Upper lobe of right lung (tissue), 1 donor: ENCODE measurements at places on chromosomes 6 and 20.
A peak's percentile ranks its signal among the peaks of the same experiment; 100 is the strongest.

DNA sequence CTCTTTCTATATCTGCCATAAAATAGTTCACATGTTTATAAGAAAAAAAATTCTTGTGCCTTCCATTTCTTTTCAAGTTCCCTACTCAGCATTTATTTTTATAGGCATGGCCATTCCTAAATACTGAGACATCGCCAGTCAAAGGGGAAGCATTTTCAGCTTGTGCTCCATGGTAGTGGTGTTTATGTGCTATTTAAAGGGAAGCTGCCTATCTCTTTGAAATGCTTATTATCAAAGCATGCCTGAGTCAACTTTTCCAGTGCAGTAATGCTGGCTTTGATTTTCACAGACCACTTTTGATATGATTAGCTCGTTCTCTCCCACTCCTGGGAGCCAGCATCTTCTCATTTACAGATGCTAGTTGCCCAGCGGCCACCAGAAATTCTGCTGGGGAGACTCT, 124.1 kb upstream of the RIN2 start:
- DNase-seq: no peak

- DNase-seq: no peak
These were observed 41.5 kb downstream of the GRIK2 start for GRCh38 chr6:101435038-101435437.

DNA sequence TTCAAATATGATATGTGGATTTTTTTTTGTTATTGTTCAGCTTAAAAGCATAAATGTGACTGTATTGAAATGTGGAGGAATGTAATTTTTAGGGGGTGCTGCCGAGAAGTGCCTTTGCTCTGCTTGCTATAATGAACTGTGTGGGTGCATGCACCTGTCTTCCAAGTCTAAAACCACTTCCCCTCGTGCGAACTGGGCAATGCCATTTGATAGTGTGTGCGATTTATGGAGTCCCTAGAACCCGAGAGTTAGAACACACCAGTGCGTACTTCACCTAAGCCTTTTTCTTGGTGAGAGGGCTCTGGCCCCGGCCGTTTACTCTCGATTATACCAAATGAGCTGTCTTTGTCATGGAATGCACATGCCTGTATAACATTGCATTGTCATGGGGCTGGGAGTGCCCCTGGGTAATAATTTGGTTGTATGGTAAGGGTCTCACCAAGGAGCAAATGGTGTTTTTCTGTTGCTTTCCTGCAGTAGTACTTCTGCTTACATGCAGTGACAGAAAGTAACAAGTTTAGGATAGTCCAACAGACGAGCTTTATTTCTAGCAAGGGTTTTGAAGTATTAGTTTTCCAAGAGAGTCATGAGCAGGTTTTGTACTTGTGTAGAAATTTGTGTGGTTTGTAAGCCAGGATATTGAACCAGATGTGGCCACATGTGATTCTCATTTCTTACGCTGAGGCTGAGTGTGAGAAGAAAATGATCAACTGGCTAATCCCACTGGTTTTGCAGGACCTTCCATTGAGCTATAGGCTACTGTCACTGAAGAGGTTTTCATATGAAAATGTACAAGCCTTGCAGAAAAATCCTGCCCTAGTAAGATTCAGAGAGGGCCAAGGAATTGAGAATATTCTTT, 172.4 kb downstream of the DTNBP1 start:
- no peak for DNase-seq

DNA sequence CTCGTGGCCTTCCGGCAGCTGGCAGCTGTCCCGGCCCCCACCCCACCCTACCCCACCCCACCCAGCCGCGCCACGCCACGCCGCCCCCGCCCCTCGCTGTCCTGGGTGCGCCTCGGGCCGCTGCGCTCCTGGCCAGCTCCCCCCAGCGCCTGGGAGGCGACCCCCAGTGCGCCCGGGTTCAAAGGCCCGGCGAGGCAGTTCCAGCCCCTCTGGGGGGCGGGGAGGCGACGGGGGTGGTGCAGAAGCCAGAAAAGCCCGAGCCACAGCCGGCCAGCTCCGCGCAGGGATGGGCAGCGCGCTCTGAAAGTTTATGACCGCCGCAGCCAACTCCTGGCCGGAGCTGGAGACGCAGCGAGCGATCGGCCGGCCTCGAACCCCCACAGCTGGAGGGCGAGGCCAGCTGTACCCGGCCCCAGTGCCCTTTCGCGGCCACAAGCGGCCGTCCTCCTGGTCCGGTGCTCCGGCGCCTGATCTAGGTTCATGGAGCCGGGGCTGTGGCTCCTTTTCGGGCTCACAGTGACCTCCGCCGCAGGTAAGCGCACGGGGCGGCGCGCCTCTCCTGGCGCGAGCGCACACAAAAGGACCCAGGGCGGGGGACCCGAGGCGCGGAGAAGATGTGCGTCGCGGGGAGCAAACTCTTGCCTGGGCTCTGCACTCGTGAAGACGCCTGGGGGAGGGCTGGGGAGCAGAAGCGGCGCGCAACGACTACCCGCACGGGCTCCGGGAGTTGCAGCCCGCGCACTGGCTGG, at the start of gene EDN3:
Gene EDN3 (plus strand): TSS at position 279 of the 749 bp plus-strand sequence. CDS start 202 bp downstream, at position 481.
- DNase-seq: no peak

GRCh38 chr20:32991792-32992641, 12.2 kb downstream of the SUN5 start:
- no peak for DNase-seq

DNA sequence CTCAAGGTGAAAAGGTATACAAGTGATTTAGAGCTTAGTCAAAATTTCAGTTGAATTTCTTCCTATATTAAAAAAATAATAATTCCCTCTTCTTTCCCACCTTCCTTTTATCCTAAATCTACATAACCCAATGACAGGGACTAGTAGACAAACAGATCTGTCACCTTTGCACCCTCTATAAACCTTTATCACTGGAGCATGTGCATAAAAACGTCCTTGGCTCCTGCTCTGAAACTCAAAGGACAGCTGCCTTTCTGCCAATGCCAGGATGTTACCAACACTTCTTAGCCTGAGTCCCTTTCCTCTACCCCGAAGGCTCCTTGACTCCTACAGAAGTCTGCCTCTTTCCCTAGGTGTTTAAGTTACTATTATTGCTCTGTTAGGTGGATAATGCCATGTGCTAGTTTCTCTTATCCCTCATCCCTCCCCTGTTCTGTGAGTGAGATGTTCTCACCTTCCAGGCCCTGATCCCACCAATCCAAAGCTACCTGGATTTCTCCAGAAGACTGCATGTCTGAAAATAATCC, 4.3 kb downstream of the CLVS2 start:
- no peak for DNase-seq

DNA sequence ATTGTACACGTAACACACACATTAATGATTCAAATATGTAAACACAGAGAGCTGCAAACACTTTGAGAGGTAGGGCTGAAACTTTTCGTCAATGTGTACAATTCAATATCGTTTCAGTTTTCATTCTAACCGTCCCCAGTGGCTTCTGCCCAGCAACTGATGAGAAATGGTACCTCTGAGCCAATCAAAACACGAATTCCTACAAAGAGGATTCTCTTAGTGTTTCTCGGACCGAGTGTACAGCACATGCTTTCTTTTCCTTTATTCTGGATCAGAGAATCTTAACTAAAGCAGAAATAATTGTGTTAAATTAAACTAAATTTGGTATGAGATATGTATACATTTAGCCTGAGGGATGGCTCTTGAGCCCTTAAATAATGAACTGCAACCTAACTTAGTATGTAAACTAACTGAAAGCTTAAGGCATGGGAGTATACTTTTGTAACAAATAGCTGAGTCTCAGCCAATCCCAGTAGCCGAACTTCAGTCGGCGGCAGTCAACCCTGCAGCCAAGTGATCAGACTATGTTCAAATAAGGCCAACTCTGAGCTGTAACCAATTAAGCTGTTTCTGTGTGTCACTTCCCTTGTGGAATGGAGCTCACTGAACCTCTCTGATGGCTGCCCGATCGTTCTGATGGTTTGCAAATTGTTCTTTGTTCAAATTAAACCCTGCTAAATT, 16.1 kb downstream of the BTN2A1 start:
- peak; percentile 85 for DNase-seq

DNA sequence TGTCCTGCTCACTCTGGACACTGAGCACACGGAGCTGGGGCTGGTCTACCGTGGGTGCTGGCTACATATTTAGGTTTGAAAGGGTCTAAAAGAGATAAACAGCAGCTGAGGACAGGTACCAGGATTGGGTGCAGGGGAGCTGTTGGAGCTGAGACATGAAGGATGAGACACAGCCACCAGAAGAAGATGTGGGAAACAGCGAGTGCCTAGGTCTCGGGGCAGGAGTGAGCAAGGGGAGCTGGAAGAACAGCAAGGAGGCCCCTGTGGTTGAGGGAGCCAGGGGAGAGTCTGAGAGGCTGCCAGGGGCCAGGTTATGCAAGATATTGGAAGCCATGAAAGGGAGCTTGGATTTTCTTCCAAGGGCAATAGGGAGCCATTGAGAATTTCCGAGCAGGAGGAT, 434.0 kb upstream of the SULF2 start:
- no peak for DNase-seq
